ENCODE measurements at places on chromosomes 13 and 19.
A peak's percentile ranks its signal among the peaks of the same experiment; 100 is the strongest.

GRCh38 chr13:84332346-84332745 is 450.1 kb upstream of the SLITRK1 start:
- no peak for DNase-seq

DNA sequence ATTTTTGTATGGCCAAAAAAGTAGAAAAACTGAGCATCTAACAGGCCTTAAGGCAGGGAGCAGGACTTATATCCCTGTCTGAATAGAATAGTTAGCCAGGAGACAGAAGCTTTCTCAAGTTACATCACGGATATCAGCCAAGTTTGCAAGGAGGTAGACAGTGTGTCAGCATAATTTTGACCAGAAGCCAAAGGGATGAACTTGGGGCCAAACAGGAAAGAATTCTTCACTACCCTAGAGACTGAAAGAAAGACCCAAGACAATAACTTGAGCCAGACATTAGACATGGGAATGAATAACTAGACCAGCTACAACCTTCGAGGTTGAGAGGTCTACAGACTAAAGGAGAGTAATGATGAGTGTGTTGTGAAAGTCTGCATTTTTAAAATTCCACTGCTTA is 48.1 kb upstream of the PCDH9 start:
- peak; percentile 27 for DNase-seq

- no peak for DNase-seq
Observed at GRCh38 chr13:73687929-73688328, 446.3 kb downstream of the KLF12 start.

DNA sequence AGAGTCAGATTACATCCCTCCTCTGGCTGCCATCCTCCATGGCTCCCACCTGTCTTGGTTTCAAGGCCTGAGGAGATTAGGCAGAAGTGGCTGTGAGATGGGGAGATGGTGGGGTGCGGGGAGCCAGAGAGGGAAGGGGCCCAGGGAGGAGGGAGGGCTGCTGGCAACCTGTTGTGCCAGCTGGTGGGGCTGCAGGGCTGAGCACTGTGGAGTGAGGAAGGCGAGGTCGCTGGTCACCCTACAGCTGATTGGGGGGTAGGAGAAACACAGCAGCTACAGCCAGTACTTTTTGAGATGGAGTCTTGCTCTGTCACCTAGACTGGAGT is 48.3 kb downstream of the CD320 start:
- DNase-seq = no peak

All from muscle of back (tissue), 13 donors.